ENCODE measurements at places on chromosomes 7 and 10.
A peak's percentile ranks its signal among the peaks of the same experiment; 100 is the strongest.

DNA sequence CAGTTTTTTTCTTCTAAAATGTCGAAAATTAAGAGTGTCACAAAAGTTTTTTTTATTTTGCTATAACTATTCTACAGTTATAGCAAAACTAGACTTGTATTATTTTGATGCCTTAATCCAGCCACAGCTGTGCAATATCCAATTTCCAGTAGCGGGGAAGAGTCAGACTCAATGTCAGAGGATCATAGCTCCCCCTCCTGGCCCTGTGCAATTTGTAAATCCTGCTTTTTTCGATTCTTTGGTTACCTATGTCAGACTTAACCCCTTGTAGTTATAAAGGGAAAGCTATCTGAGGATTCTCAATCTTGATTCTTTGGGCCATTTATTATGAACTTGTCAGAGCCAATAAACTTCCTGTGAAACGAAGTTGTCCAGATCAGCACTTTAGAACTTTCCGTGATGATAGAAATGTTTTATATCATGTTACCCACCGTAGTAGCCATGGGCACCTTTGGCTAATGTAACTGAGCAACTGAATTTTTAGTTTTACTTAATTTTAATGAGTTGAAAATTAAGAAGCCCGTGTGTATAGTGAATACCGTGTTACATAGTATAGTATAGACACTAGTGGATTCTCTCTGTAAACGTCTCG, 87.7 kb upstream of the PRKCQ start:
- DNase-seq = peak; percentile 30

- DNase-seq = no peak
Observed at GRCh38 chr10:117699436-117700075, 157.0 kb downstream of the EMX2 start.

- no peak for DNase-seq
Observed at GRCh38 chr7:51369746-51370145, 53.1 kb upstream of the COBL start.

DNA sequence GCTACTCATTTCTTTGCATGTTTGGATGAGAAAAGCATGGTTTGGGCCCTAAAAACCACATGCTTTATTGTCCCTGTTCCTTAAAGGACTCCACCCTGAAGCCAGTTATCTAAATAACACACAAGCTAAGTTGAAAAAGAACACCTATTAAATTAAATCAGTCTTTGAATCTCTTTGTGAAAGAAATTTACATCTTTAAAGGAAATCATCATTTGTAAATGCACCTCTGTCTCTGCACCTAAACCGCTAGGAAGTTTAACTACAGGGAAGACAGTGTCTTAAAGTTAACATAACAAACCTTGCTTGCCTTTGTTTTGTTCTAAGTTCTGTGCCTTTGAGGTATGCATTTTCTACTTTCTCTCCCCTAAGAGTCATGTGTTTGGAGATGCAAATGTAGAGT, 52.6 kb downstream of the HTR7 start:
- no peak for DNase-seq

GRCh38 chr10:59607970-59608369, 101.7 kb downstream of the SLC16A9 start:
- DNase-seq = no peak

GRCh38 chr7:23394488-23395171, 75.7 kb downstream of the IGF2BP3 start:
- DNase-seq = no peak

GRCh38 chr7:105014693-105015389, 836 bp downstream of the KMT2E start:
- DNase-seq = peak; percentile 46

Measured in activated CD4-positive, alpha-beta T cell treated with anti-CD3 and anti-CD28 coated beads, Interleukin-2, amount 50 U/mL, for 1 hour (primary cell).